ENCODE measurements at places on chromosomes 3 and 15.

GRCh38 chr3:53194210-53195065 lies 33.4 kb downstream of the PRKCD start:
- no peak for DNase-seq

- DNase-seq = no peak
These were observed 2.7 kb downstream of the BCL6 start for GRCh38 chr3:187742351-187743171.

GRCh38 chr3:50525987-50526386 lies 22.6 kb upstream of the CACNA2D2 start:
- no peak for DNase-seq

DNA sequence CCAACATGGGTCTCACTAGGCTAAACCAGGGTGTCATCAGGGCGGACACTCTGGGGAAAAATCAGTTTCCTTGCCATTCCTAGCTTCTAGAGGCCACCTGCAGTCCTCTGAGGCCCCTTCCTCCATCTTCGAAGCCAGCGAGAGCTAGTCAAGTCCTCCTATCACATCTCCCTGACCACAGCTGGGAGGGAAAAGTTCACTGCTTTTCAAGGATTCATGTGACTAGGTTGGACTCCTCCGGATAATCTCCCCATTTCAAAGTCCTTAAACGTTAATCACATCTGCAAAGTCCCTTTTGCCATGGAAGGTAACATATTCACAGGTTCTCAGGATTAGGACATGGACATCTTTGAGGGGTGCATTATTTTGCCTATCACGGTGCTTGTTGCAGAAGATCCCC lies 35.9 kb upstream of the MAP3K13 start:
- no peak for DNase-seq

DNA sequence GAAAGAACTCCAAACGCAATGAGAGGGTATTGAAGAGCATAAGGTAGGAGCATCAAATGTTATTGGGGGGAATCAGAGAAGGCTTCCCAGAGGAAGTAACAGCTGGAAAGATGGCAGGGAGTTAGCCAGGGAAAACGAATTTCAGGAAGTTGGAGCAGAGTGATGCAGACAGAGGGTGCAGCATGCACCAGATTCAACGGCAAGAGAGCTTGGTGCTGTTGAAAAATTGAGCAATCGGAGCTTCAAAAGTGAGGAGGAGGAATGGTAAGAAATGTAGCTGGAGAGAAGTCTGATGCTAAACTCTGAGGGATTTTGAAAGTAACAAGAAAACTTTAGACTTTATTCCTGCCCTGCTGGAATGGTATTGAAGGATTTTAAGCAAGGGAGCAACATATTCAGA lies 541.0 kb upstream of the LMCD1 start:
- DNase-seq = no peak

DNA sequence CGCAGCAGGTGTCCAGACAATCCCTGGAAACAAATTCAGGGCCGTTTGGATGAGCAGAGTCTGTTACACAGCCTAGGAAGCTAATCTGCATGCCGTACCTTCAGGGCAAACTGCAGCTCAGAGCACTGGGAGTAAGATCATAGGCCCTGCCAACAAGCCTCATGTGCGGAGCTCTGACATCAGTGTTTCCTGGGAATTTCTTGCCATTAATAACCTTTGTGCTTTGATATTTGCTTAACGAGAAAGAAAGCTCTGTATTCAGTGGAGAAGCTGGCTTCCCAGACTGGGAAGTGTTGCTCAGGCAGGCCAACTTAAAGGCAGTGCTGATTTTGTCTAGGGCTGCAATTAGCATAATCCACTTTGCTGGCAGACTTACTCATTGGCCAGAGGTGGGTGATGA lies 116.1 kb upstream of the KLHL25 start:
- DNase-seq = no peak

DNA sequence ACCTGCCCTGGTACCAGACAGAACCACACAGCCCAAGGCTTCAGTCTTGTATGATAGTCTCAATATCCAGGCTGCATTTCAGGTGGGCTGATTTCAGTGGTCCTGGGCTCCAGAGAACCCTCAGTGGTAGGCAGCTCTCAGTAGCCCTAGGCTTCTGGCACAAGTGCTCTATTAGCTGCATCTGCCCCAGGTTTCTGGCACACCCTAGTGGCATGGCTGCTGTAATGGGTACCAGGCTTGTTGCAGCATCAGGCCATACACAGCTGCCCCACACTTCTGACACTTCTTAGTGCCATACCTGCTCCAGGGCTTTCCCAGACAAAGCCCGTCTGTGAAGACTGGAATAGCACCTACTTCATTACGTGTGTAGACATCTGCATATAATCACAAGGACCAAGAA lies 1062.2 kb upstream of the EPHA6 start:
- DNase-seq = no peak

- DNase-seq = no peak
These were observed 22.7 kb downstream of the HEG1 start for GRCh38 chr3:125033135-125033534.

DNA sequence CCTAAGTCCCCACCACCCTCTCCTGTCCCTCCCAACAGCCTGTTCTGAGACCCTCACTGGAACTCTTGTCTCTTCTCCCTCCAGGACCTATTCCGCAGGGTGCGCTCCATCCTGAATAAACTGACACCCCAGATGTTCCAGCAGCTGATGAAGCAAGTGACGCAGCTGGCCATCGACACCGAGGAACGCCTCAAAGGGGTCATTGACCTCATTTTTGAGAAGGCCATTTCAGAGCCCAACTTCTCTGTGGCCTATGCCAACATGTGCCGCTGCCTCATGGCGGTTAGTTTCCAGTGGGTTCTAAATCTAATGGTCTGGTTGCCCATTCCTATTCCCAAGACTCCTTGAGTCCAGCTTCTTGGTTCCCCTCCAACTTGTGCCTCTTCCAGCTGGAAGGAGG lies 9.3 kb downstream of the EIF4G1 start:
- no peak for DNase-seq

DNA sequence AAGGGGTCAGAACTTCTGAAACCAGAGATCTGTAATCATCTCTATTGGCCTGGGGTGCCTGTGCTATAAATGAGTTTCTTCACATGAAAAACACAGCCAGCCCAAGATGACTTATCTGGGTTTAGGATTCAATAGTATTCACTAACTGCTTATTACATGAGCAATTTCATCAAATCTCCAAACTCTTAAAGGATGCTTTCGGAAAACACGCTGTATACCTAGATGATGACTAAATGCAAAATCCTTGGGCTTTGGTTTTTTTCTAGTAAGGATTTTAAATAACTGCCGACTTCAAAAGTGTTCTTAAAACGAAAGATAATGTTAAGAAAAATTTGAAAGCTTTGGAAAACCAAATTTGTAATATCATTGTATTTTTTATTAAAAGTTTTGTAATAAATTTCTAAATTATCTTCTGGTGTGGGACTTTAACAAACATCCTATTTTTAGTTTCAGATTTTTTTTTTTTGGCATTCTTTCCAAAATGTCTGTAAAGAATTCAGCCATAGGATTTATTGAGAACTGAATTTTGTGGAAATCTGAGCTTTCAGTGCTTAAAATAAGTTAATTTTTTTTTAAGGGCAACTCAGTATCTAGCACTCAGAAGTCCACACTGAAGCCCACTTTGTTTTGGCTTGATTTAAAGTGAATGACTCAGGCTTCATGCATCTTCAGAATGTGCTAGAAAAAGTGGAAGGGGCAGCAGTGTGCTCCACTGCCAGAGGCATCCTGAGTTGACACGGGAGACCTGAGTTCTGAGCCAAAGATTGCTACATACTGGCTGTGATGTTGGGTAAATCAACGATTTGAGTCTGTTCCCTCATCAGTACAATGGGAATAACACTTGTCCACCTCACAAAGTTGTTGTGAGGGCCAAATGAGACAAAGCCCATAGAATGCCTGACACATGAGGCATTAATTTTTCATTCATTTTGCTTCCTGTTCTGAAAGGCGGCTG lies 18.7 kb downstream of the TMEM43 start:
- peak; percentile 98 for DNase-seq

- peak; percentile 98 for DNase-seq
These were observed 120.1 kb upstream of the UBE2E1 start for GRCh38 chr3:23685541-23686258.

DNA sequence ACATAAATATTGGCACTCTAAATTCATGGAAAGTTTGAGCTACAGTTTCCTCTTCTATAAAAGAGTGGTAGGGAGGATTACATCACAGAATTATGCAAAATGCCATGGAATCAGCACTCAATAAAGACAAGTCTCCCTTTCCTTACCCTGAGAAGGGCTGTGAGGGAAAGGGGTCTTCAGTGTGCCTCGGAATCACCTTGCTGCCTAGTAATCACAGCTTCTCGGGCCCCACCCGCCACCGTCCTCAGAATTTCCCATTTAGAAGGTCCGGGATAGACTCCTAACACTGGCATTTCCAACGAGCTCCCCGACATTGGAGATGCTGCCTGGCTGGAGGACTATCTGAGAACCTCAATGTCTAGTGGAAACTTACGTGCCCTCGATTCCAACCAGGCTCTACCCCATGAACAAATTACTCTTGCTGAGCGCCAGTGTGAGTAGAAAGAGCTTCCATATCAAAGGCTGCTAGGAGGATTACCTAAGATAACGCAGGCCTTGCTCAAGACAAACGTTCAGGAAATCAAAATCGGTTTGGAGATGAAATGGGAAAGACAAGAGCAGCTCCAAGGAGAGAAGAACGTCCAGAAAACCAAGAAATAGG lies 92.1 kb upstream of the CHD2 start:
- DNase-seq = no peak
